ENCODE measurements at places on chromosomes 5 and 9. TPM values are rescaled to one million over a fixed set of nuclear protein-coding genes. Genes with fewer than 3 reads are reported as not detected.

GRCh38 chr5:76155536-76155935 is 72.4 kb downstream of the SV2C start:
- no peak for DNase-seq

The FLT4 gene
- 20.9 TPM for total RNA-seq

GRCh38 chr5:127409246-127409917 is 108.1 kb upstream of the PRRC1 start:
- DNase-seq: no peak

The ADRB2 gene
- 43.2 TPM for total RNA-seq

GRCh38 chr9:84054341-84055010 is 73.9 kb downstream of the RMI1 start:
- no peak for DNase-seq

GRCh38 chr5:169037466-169037865 is 263.5 kb downstream of the SLIT3 start:
- DNase-seq: no peak

GRCh38 chr9:38118862-38119438 is 49.9 kb upstream of the SHB start:
- DNase-seq: no peak

- DNase-seq: no peak
Measured at GRCh38 chr9:137631345-137632229, 12.8 kb downstream of the EHMT1 start.

DNA sequence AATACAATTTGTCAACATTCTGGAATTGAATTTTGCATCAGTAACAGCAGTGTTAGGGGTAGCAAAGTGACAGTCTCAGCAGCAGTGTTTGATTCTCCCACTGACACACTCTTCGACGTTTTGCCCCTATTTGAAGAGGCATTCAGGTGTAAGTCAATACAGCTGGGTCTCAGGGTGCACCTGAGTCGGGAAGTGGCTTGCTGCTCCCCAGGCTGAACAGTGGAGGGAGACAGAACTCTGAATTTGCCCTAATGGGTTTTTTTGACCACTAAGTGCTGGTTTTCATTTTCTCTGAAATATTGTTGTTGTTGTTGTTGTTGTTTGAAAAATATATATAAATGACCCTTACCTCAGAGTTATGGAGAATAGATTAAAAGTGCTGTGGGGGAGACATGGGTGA is 223.2 kb downstream of the TLR4 start:
- no peak for DNase-seq

DNA sequence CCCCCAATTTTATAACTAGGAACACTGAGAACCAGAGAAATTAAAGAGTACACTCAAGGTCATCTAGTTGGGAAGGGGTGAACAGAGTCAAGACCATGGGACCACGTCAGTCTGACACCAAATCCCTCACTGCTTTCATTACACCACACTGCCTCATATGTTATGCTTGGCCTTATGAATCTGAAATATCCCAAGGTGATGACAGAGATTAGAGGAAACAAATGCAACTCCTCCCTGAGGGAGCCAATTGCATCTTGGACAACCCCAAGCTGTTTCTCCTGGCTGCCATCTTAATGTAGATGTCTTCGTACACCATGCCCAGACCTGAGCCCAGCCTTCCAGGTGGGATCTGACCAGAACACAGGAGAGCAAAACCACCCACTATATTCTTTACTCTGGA is 60.6 kb upstream of the ABCA1 start:
- DNase-seq: no peak

- no peak for DNase-seq
Measured at GRCh38 chr9:20989923-20990341, 41.5 kb downstream of the HACD4 start.

DNA sequence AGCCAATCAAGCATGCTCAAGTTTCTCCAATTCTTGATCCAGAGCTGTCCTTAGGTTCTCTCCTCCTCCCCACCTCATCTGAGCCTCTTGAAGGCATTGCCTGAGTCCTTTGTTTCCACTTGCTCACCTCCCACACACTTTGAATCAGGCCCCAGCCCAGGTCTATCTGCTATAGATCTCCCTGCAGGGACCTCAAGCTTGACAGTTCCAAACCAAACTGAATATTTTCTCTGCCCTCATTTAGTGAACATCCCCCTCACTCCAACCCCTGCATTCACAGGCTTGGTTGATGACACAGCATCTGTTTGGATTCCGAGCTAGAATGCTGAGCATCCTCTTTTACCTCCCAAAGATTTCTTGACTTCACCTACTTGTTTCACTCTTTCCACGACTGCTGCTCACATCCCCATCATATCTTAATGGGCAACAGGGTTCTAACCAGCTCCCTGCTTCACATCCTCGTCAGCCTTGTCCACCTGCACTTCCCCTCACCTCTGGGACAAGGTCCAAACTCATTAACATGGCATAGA is 474.5 kb downstream of the ZSWIM6 start:
- no peak for DNase-seq

GRCh38 chr9:130128733-130129431 is 43.3 kb upstream of the NCS1 start:
- DNase-seq: no peak

GRCh38 chr5:33227746-33228145 is 213.0 kb upstream of the TARS1 start:
- DNase-seq: no peak

DNA sequence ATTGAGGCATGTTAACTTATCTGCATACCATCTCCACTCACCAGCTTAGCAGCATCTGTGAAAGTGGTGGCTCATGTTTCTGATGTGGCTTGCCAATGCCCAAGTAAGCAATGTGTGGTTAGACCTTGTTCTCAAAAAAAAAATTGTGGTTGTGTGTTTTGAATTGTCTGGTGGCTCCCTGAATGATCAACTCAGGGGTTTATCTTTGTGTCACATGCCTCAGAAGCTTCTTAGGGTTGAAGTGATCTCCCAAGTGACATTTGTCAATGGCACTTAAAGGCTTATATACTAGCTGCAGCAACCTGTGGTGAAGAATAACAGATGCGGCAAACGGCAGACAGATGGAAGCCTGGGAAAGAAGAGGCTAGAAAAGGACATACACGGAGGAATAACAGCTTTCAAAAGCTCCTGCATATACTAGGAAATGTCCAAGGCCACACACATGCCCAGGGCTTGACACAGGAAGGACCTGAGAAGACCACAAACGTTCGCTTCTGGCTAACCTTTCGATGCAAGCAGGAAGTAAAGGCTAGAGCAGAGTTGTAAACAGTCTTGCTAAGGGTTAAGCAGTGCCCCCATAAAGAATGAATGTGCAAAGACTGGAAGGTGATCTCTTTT is 42.2 kb upstream of the FSD1L start:
- DNase-seq: no peak

DNA sequence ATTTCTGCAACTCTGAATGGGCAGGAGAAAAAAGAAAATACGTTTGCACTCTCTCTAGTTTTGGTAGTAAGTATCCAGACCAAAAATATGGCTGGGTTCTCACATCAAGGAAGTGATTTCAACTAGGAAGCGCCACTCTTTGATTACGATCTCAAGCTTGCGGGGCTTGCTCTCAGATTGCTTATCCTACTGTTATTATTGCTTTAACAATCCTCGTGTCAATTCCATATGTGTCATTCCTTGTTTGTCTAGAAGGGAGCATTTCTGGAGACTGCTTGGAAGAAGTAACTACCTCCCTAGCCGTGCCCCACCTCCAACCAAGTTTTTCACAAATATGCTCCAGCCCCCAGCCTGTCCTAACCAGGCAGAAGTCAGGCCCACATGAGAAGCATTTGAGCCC is 3.5 kb downstream of the PRUNE2 start:
- no peak for DNase-seq

DNA sequence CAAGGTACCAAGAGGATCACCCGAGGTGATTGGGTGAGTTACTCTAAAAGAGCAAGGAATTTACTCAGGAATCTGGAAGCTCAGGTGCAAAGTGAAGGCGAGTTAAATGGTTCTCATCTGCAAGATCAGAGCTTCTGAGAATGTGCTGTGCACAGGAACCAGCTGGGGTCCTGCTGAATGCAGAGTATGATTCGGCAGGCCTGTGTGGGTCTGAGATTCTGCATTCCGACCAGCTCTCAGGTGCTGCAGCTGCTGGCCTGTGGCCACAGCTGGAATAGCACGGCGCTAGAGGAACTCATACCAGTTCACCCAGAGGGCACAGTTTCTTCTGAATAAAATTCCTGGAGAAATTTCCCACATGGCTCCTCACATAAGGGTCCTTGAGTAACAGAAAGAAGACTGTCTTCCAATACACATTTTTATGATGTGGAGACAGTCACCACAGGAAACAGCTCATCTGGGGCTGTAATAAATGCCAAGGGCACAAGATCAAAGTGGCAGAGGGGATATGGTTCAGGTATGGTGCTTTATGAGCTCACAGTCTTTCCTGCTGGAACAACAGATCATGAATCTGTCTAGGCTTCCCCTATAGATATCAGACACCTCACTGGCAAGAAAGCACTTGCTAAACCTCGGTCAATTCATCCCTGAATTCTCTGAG is 83.9 kb downstream of the PTPN3 start:
- no peak for DNase-seq

DNA sequence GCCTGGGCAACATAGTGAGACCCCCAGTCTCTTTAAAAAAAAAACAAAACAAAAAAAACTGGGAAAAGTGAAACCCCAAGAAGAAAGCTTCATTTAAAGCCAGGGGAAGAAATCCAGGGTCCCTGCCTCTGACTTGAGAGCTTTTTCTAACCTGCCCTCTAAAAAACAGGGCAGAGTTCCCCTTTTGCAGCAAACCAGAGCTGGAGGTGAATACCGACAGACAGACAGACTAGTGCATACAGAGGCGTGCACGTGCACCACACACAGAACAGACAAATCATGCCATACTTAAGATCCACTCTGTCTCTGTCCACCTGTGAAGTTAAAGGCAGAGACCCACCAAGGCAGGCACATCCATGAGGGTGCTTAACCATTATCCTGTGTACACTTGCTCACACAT is 11.7 kb upstream of the AQP3 start:
- DNase-seq: no peak

The OR1L4 gene
- not detected for total RNA-seq

- no peak for DNase-seq
Measured at GRCh38 chr9:124339603-124340146, 75.6 kb downstream of the PSMB7 start.

- no peak for DNase-seq
Measured at GRCh38 chr9:92228628-92229027, 64.9 kb downstream of the IARS1 start.

The FOXD4L4 gene
- not detected for total RNA-seq

The CNTNAP3 gene
- 14.7 TPM for total RNA-seq

GRCh38 chr5:148746826-148747535 is 79.4 kb upstream of the ADRB2 start:
- DNase-seq: no peak

- no peak for DNase-seq
Measured at GRCh38 chr9:4558371-4558998, 68.2 kb downstream of the SLC1A1 start.

DNA sequence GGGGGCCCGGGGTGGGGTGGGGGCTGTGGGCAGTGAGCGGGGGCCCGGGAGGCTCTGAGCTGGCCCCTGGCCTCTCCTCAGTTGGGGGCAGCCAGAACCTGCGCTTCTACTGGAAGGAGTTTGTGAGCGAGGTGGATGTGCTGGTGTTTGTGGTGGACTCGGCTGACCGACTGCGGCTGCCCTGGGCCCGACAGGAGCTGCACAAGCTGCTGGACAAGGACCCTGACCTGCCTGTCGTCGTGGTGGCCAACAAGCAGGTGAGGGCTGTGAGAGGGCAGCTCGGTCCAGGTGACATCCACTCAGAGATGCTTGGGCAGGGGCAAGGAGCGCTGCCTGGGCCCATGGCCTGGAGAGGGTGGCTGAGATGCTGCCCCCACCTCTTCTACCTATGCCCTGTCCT is 3.4 kb downstream of the ARL10 start:
- DNase-seq: no peak

The NUTM2G gene
- total RNA-seq: not detected

DNA sequence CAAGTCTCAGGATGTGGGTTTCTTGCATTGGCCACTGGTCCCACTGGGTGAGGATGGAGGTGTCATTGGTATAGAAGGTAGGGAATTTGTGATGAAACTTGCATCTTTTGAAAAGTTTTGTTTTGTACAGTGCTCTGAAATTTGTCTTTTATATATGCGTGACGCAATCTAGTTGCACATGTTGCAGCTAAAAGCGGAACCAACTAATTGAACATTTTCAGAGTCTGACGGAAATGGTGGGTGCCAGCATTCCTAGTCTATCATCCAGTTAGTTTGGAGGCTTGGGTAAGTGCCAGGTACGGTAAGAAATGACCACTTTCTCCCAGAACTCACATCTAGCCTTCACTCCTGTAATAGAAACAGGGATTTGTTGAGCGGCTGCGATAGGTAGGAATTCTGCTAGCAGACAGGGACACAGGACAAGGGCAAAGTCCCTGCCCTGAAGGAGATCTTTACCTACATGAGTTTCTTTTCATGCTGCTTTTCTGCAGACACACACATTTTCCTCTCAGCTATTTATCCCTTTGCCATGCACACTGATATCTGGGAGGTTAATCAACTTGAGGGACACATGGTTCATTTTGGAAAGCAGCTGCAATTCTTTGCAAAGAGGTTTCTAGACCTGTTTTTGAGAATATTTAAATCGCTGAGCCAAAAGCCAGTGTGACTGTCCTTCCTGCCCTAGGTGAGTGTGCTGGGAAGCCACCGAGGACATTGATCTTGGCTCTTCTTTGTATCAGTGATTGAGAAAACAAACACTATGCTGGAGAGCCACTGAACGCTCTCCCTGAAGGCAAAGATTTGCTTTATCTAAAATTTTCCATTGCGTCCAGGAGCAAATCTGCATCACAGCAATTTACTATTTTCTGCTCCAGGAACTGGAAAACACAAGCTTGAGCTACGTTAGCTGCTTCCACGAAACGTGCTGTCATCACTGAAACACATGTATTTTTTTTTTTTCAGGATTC is 89.7 kb downstream of the DAP start:
- no peak for DNase-seq

DNA sequence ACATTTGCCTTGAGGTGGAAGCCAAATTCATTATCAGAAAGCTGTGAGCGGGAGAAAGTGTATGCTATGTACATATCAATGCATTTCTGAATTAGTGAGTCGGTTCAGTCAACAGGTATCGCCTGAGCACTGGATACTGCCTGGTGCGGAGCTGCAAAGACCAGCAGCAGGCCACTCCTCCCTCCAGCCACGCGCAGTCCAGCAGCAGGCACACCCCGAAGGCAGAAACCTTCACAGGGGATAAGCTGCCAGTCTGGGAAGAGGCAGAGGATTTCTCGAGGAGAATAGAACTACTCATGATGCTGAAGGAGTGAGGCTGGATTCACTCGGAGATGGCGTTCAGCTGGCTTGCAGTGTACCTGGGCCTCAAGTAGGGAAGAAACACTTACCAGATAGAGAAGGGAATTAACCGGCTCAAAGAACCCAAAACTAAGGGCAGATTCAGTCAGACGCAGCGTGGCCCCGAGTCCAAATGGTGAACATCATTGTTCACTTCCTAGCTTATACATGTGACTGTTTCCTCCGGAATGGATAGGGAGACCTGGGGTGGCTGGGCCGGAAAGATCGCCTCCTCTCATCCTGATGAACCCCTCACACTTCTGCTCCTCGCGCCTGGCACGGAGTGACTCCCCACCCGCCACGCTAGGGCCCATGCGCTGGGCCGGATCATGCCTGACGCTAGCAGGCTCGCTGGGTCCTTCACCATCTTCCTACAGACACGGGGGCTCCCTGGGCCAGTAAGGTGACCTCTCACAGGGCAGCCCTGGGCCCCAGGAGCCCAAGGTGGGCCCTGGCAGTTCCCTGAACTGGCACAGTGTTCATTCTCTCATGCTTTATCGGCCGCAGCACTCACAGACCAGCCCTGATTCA is 78.1 kb upstream of the SPATA31C2 start:
- DNase-seq: peak; percentile 75

Data from vagina (tissue), 2 donors.